ENCODE measurements at places on chromosomes 16 and 17.

DNA sequence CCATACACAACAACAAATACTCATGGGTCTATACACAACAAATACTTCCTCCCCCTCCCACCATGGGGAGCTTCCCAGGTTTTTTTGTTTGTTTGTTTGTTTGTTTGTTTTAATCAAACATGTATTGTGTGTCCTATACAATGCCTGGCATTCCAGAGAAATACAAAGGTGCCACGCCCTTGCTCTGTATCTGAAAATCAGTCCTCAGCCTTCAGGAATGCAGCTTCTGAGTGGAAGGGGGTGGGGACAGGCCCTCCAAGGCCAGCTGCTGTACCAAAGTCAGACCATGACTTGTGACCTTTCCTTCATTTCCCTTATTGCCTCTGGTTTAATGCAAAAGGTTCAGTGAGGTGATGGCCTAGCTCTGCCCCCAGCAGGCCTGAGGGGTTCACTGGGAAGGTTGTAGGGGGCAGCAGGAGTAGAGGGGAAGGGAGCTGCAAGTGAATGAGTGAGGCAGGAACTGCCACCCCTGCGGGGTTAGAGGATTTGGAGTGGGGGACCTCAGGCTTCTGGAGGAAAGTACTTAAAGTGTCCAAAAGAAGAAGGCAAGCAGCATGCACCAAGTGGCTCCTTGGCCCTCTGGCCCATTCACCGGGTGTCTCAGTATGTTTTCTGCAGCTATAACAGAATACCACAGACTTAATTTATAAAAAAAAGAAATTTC is 105.2 kb downstream of the CLEC16A start:
- DNase-seq = no peak

- DNase-seq = no peak
Observed at GRCh38 chr17:76727745-76728456, 1.3 kb downstream of the METTL23 start.

GRCh38 chr16:33877-34647 is 19.3 kb downstream of the POLR3K start:
- DNase-seq = no peak

DNA sequence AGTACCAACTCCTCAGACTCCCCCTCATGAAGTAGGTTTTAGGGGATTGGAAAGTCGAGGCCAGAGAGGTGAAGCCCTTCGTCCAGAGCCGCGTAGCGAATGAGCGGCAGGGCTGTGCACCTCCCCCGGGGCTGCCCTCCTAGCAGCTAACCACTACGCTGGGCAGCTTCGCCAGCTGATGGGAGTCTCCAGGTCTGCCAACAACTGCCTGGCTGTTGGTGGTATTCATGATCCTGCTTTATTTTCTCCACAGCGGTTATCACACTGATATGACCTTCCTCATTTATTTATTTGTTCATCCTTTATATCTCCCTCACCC is 773 bp upstream of the NETO2 start:
- no peak for DNase-seq

- DNase-seq = no peak
Observed at GRCh38 chr16:61233713-61234112, 802.5 kb downstream of the CDH8 start.

DNA sequence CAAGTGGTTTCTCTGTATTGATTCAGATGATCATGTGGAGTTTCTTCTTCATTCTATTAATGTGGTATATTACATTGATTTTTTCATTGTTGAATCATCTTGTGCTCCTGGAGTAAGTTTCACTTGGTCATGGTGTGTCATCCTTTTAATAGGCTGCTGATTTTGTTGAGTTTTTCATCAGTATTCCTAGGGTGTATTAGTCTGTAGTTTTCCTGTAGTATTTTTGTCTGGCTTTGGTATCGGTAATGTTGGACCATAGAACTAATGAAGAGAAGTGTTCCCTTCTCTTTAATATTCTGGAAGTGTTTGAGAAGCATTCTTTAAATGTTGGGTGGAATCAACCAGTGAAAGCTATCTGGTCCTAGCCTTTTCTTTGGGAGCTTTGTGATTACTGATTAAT is 99.0 kb downstream of the OMG start:
- no peak for DNase-seq

DNA sequence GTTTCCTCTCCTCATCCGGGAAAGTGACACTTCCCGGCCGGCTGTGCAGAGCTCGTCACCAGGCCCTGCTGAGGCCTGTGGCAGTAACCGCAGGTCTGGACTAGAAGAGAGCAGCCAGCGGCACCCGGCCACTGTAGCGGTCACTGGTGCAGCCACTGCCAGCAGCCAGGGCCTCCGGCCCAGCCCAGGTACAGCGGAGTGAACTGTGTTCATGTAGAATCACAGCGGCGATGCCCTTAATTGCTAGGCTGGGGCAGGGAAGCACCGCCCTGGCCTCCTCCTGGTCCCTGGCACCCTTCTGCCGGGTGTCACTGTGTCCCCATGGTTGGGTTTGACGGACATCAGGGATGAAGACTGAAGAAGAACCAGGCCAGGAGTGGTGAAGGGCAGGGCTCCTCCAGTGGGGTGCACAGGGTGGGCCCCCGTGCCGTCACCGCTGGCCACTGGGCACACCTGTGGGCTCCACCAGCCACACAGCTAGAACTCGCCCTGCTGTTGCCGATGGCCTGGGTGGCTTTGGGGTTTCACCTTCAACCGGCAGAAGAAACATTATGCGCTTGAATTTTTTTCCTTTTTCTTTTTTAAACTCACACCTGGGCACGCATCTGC is 165.2 kb upstream of the CHMP6 start:
- DNase-seq = no peak

DNA sequence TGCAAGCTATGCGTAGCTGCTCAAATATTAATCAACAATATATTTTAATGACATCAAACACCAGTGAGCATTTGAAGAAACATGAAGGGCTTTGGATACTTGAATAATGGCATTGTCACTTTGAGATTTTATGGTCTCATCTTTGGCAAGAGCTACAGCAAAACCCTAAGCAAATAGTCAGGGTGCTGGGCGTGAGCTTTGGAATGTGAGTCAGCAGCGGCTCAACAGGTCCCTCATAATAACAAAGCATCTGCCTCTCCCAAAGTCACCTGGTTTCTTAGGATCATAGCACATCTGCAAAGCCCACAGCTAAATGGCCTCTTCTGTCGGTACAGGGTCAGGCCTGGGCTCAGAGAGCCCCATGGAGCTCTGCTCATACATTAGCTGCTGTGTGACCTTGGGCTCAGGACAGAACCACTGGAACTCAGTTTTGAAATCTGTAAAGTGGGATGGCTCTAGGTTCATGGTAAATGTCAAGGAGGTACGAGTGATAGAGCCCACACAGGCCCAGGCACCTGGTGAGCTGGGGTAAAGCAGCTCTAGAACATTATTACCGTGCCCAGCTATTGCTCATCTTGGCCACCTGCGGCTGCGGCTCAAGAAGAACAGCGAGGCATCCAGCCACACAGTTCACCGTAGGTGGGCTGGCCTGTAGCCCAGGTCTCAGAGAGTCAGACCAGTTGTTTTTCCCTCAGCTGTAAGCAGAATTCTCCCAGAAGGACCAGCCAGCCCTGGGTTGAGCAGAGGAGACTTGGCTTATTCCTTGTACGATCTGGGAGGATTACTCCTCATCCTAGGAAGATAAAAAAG is 544.5 kb upstream of the CDH11 start:
- DNase-seq = no peak

GRCh38 chr17:79335456-79335855 is 260.8 kb downstream of the ENGASE start:
- no peak for DNase-seq

- DNase-seq = no peak
Observed at GRCh38 chr16:12208341-12209035, 232.0 kb downstream of the SNX29 start.

GRCh38 chr16:76816475-76816874 is 374.5 kb upstream of the MON1B start:
- no peak for DNase-seq

DNA sequence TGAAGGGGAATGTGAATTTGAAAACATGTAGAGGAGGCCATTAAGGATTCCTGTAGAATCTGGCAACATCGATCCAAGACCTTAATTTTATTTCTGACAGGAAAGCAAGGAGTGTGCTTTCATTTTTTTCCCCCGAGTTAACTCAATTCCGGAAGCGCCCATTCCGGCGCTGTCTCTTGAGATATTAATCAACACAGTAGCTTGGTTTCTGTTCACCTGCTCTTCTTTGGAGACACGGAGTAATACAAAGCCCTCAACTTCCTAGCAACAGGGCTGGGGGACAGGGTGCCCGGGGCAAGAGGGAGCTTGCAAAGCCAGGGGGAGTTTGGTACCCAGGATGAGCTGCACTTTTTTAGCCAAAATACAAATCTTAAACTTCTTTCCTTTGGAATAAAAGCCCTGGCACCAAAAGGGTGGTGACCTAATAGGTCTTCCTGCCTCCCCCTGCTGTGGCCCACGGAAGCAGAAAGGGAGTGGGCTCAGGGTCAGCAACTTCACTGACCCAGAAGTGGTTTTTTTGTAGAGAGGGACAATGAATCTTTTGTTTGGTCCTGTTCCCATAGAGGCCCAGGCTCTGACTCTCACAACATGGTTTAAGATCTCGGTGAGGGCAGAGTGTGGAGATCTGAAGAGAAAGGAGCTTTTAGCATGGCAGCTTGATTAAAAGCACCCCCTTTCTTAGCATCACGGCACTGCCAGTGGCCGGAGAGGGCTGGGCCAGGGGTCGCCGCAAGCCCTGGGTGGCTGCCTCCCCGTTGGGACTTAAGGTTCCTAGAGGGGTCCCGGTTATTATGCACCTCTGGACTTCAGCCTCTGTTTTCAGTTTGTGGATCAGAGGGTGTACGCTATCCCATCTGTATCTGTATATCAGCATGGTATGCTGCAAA is 207.3 kb downstream of the CCDC182 start:
- DNase-seq = no peak

DNA sequence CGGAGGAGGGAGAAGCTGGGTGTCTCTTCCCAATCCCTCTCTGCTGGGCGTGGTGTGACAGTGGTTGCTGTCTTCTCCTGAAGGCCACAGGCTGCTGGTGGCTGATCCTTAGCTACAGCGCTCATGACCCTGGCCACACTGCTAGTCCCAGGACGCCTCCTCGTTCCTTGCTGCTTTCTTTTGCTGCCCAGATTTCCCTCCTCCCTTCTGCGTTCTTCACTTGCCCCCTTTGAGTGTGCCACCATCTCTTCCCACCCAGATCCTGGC is 90.1 kb downstream of the MRC2 start:
- DNase-seq = no peak

DNA sequence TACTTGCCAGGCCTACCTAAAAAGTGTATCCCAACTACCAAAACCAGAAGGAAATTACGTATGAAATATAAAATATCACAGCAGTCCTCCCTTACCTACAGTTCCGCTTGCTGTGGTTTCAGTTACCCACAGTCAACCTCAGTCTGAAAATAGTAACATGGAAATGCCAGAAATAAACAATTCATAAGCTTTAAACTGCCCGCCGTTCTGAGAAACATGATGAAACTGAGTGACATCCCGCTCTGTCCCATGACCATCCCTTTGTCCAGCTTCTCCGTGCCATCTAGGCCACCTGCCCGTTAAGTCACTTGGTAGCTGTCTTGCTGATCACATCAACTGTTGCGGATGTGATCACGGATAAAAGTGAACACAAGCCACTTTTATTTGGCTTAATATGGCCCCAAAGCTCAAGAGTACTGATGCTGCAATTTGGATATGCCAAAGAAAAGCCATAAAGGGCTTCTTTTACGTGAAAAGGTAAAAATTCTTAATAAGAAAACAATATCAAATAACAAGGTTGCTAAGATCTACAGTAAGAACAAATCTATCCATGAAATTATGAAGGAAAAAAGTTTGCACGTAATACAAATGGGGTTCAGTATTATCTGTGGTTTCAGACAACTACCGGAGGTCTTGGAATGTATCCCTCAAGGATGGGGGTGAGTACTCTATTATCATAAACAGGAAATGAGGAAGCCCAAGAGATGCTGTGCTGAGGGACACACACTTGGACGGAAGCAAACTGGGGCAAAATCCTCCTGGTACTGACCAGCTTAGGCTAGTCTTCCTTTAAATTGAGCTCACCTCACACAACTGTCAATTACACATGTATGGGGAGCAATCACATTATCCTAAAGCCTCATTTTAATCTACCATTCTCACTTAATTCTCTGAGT is 8.2 kb downstream of the USP22 start:
- peak; percentile 31 for DNase-seq

DNA sequence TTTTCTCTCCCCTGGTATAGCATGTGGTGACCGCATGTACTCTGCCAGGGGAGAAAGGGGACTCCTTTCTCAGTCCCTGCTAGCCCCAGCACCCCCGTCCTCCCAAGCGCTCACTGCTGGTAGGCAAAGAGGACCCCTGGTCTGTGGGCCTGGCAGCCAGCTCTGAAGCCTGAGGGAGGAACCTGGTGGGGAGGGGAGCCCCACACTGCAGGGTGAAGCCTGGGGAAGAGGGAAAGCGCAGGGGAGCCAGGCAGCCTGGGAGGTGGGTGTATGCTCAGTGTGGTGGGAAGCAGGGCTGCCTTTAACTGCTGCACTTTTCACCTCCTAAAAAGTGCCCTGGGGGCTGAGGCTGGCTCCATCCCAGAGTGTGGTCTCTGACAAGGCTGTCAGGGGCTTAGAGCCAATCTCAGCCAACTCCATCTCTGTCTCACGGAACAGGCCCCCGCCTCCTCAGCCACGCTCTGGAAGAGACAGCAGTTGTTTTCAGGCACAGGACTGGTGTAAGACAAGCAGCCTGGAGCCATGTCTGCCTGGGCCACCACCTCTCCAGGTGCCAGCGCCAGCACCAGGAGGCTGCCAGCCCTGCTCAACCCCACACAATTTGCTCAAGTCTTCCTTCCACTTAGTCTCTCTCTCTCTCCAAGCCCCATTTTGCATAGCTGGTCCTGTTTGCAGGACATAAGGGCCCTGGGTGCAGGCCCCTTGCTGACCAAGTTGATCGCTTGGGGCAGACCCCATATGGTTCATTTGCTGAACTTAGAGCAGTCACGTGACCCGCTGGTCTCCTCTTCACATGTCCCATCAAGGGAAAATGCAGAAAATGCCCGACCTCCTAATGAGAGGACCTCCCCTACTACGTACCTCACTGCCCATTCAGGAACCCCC is 14.7 kb upstream of the TBX2 start:
- no peak for DNase-seq

- no peak for DNase-seq
Observed at GRCh38 chr17:9322326-9322725, 253.3 kb downstream of the STX8 start.

GRCh38 chr16:17304106-17304490 is 166.7 kb downstream of the XYLT1 start:
- no peak for DNase-seq

- no peak for DNase-seq
Observed at GRCh38 chr16:65509172-65509571, 387.3 kb upstream of the CDH11 start.

- DNase-seq = no peak
Observed at GRCh38 chr17:38476549-38476948, 48.3 kb downstream of the ARHGAP23 start.

DNA sequence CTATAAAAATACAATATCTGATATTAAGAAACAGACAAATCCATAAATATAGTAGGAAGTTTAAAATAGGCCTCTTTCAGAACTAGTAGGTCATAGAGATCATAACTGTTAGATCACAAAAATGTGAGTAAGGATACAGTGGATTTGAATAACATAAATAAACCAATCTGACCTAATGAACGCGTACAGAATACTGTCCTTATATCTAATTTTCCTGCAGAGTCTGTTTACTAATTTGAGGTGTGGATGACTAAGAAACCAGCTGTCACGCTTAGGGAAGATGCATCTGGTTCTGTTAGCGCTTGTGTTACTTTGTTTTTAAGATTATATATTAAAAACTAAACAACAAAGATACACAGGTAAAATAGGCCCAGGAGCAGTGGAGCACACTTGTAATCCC is 14.8 kb downstream of the CPD start:
- no peak for DNase-seq

- DNase-seq = no peak
Observed at GRCh38 chr17:78669256-78669974, 92.2 kb upstream of the DNAH17 start.

GRCh38 chr17:44828919-44829522 is 1.1 kb downstream of the GJC1 start:
- no peak for DNase-seq
